ENCODE measurements at places on chromosomes 3 and 15.

DNA sequence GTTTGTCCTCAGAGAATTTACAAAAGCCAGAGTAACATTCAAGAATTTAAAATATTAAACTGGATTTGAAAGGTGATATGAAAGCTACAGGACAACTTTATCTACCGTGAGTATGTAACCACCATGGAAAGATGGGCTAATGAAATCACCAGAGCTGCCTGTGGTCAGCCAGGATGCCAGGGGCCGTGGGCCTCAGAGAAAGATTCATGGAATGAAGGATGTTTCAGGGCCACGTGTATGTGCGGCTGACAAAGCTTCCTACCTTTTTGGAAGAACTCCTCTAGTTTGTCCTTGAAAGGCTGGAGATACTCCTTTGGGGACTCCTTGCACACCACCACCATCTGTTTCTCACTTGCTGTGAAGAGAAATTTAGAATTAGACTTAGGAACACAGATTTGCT, 138.9 kb downstream of the GREM1 start:
- no peak for DNase-seq

- DNase-seq = no peak
Observed at GRCh38 chr15:81069356-81069755, 64.7 kb upstream of the CFAP161 start.

DNA sequence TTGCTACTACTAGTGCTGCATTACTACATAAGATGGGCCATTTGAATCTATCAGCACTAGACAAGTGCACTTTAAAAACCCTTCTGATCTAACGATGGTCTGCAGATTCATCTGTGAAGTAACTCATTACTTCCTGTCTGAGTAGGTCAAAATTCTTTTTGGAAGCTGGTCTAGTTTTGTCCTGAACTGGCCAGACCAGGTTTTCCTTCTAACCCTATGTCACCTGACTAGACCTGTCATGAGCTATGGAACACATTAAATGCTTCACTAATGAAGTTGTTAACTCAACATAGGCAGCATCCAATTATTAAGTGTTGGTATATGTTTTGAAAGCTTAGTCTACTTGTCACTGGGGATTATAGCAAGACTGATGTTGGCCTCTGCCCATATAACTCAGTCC, 10.1 kb upstream of the RBM5 start:
- peak; percentile 14 for DNase-seq

DNA sequence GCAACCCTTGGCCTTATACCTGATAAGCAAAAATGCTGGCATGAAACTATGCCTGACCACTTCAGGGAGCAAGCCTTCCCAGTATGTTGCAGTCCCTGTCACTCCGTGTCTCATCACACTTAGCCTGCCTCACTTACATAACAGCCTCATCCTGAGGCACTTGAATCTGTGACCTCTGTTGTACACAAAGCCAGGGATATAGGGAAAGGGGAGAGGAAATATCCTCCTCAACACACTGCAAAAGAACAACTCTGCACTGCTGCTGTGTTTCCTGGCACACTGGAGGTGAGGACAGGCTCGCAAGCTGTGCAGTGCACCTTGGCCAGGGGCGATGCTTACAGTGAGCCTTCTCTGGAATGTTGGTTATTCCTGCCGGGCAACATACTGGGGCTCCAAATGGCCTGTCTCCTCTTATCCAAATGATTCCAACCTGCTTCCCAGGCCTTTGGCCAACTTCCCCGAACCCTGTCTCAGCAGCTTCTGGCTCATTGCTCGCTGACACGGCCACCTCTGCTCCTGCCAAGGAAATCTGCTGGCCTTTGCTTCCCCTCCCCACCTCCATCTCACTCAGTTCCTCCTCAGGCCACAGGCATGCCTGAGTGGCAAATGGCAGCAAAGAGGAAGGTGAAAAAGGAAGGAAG, 109.2 kb downstream of the CD47 start:
- no peak for DNase-seq

- DNase-seq = peak; percentile 100
Observed at GRCh38 chr3:50298836-50299637, at the start of the genes HYAL3 and NAA80. Gene HYAL3 (minus strand): TSS chr3:50299405. CDS start chr3:50295602, 3,803 bp downstream. Gene NAA80 (minus strand): TSS chr3:50299405. CDS start chr3:50297463, 1,942 bp downstream.

DNA sequence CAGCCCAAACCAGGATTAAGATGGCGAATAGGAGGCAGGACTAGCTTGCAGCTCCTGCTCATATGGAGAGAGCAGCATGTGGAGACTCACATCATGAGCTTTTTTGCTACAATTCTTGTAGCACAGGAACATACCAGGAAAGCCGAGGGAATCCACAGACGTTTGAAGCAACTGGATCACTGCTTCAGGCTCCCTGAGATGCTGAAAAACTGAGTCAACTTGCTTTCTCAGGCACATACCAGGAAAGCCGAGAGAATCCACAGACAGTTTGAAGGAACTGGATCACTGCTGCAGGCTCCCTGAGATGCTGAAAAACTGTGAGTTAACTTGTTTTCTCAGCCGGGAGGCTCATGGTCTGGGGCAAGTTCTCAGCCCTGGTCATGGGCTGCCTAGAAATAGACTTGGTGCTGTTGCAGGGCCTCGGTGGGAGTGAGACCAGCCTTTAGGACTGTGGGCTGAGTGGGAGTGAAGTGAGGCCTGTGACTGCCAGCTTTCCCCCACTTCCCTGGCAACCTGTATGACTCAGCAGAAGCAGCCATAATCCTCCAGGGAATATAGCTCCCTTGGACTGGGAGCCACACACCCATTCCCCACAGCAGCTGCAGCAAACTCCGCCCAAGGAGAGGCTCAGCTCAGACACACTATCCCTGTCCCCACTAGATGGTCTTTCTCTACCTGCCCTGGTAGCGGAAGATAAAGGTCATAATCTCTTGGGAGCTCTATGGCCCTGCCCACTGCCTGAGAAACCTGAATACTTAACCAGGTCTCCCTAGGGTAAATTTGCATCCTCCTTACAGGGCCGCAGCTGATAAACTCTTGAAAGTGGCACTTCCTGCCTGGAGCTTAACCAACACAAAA, 51.9 kb upstream of the PFN2 start:
- DNase-seq = no peak

- DNase-seq = no peak
Observed at GRCh38 chr3:8766148-8766547, 3.3 kb downstream of the OXTR start.

- no peak for DNase-seq
Observed at GRCh38 chr3:75218577-75218976, 445.6 kb upstream of the FRG2C start.

DNA sequence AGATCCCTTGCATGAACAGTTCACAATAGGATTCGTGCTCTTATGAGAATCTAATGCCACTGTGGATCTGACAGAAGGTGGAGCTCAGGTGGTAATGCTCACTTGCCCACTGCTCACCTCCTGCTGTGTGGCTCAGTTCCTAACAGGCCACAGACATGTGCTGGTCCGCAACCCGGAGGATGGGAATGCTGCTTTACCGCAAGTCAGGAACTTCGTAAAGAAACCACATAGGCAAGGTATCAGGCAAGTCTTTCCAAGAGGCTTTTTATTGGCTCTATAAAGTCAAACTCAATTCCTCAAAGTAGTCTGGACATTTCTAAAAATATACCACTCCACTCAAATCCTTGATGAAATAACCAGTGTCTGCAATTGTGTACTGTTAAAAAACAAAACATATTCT, 56.1 kb downstream of the OSTN start:
- DNase-seq = no peak

DNA sequence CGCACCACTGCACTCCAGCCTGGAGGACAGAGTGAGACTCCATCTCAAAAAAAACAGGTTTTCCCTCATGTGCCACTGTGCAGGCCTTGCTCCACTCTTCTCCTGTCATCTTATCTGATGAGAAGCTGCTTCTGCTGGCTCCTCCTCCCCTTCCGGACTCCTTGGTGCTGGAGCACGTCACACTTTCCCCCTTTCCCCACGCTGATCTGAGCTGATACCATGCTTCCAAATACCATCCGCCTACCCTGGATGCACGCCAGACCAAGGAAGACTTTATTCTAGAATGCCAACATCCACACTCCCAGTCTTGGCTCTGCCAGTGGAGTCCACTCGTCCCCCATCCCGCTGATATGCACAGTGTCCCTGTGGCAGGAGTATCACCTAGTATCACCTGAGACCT, 31.3 kb downstream of the HOMER2 start:
- no peak for DNase-seq

DNA sequence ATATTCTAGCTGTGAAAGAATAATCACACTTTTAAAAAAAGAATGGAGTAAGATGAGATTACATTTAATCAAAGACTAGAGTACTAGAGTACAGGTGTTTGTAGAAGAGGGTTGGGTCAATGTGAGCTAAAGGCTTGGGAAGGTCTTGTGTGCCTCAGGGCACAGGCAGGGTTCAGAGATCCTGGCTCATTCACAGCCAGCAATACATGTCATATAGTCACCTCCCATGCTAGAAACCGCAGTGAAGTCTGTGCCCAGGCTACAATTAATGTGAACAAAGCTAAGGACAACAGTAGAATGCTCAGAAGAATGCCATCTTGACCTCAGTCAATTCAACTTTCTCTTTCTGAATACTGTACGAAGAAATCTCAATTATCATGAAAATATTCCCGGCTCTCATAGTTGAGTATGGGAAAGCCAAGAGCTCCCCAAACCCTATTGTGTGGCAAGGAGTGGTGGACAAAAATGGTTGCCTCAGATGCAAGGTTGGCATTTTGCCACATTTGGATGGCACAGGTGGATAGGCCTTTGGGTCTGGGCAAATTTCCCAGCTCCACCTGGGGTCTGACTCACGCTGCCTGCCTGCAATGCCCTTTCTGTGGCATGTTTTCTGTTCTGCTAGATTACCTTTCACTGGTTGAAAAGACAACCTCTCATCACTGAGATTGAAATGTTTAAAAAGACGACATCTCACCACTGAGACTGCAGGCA, 70.2 kb downstream of the NMD3 start:
- no peak for DNase-seq

- no peak for DNase-seq
Observed at GRCh38 chr3:177468816-177469215, 271.5 kb upstream of the TBL1XR1 start.

GRCh38 chr3:129336093-129336706, 57.5 kb downstream of the HMCES start:
- DNase-seq = no peak

- no peak for DNase-seq
Observed at GRCh38 chr3:127771746-127772145, 50.6 kb downstream of the MGLL start.

- no peak for DNase-seq
Observed at GRCh38 chr3:175726228-175726627, 867.1 kb downstream of the NAALADL2 start.

DNA sequence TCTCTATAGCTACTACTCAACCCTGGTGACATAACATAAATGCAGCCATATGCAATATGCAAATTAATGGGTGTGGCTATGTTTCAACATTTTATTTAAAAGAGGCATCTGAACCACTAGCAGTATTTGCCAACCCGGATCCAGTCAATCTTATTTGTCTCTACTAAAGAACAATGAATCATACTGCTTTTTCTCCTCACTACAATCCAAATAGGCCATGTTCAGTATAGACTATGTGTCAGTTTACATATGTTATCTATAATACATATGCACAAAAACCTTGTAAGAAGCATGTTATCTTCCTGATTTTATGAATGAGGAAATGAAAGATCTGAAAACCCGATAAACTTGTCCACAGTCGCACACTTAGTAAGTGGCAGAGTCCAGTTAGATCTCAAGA, 125.7 kb downstream of the STAG1 start:
- DNase-seq = no peak

DNA sequence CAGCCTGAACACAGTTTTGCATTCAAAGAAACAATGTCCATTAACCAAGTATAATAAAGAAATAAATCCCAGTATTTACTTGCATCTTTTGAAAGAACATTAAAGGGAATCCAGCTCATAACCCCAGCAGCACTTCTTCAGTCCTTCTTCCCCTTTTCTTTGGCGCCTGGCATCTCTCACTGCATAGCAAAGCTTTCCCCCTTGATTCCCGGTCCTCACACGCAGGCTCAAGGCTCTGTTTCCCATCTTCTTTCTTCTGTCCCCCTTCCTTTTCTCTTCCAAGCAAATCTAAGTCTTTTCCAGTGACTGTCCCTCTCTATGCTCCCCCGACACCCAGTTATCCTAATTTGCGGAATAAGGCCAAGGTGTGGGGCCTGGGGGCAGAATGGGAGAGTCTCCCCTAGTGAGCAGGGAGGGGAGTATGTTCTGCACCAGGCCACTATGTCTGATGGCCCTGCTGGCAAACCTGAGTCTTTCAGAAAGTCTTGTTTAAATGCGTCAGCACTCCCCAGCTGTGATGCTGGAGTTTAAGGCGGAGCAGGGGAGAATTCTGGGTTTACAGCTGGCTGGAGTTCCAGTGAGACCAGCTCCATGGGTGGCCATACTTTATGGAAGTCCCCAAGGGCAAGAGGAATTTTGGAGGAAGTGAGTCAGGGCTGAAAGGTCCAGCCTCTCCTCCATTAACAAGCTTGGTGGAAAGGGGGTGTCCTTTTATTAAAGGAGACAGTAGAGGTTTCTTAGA, 42.1 kb downstream of the GOLGA6A start:
- DNase-seq = no peak

- DNase-seq = no peak
Observed at GRCh38 chr3:127064391-127065137, 81.6 kb downstream of the PLXNA1 start.

GRCh38 chr3:26259176-26259575, 363.4 kb upstream of the LRRC3B start:
- no peak for DNase-seq
